ENCODE measurements at places on chromosomes 5 and 9.

- no peak for DNase-seq
Measured at GRCh38 chr9:108015690-108016089, 526.1 kb upstream of the KLF4 start.

DNA sequence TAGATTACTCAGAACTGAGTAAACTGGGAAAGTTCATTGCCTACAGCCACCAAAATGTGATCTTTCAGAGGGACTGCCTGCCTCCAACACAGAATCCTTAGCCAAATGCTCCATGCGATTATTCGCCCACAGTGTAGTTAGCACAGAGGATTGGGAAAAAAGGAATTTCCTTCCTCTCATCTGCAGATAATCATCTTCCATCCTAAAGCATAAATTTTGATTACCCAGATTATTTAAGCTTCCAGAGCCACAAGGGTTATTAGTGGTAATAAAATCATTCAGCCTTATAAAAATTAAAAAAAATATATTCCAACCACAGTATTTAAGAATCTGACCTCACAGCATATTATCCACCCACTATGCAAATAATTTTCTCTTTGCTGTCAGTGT is 285.3 kb upstream of the GRAMD2B start:
- DNase-seq: no peak

GRCh38 chr5:91499943-91500531 is 116.9 kb upstream of the ARRDC3 start:
- DNase-seq: peak; percentile 66

DNA sequence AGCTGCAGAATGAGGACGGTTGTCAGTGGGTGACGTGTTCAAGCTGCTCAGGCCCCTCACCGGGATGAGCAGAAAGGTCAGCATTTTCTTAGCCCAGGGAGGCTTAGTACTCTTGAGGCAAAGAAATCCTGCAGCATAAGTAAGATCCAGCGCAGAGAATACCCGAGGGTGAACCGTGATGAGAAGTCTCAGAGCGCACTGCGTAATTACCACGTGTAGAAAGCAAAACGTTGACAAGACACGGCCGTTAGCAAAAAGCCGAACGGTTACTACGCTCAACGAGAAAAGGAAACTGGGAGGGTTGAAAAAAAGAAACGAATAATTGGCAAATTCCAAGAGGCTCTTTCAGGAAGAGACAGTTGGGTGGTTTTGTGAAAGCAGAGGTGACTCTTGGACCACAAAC is 104.0 kb downstream of the COL23A1 start:
- DNase-seq: no peak

DNA sequence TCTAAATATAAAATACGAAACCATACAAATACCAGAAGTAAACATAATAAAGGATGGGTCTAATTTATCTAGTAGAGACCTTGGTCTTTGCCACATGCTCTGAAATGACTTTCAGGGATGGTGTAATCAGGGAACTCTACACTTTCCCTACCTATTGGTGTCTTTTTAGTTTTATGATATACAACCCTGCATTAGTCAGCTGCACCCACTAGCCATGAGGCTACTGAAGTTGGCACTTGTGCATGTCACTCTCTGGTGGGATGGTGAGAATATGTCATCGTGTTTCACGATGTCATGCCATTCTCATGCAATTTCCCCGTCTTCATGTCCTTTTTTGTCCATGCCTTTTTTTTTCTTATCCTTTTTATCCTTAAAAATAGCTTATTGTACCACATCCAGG is 234.9 kb upstream of the ACTBL2 start:
- DNase-seq: no peak

DNA sequence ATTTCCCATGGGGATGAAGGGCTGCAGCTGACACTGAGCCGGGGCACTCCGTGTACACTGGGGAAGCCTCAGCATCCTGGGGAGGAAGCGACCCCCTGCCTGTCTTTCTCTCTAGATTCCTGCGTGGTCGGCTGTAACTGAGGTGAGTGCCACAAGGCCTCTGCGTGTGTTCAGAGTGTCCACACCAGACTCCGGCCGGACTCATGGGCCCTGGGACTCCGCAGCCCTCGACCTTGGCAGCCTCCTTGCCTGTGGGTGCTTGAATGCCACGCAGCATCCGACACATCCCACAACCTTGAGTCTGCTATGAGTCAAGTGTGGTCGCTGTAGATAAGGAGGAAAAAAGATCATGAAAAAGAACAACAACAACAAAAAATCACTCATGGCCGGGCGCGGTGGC is 23.4 kb downstream of the PAEP start:
- no peak for DNase-seq

GRCh38 chr9:133263557-133263956 is 11.4 kb downstream of the ABO start:
- peak; percentile 70 for DNase-seq

GRCh38 chr5:15539951-15540350 is 40.0 kb downstream of the FBXL7 start:
- DNase-seq: no peak

DNA sequence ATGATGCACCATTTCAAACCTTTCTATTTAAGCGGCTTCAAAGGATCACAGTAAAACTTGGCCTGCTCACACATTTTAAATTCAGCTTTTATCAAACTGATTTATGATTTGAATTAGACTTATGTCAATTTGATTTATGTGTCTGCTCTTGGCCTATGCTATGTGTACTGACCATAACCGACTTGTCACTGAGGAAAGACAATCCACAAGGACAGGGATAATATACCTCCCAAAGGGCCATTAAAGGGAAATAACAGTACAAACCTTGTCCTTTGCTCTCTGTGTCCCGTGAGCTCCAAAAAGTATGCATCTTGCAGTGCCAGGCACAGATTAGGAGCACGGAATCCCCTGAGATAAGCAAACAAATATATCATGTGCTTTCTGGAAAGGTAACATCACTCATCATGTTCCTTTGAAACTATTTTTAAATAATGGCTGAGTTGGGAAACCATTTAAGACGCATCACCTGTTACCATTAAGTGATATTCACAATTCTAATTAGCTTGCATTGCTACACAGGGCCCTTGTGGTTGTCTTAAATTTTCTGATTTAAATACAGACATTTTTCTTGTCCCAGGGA is 31.9 kb upstream of the FTMT start:
- DNase-seq: no peak

DNA sequence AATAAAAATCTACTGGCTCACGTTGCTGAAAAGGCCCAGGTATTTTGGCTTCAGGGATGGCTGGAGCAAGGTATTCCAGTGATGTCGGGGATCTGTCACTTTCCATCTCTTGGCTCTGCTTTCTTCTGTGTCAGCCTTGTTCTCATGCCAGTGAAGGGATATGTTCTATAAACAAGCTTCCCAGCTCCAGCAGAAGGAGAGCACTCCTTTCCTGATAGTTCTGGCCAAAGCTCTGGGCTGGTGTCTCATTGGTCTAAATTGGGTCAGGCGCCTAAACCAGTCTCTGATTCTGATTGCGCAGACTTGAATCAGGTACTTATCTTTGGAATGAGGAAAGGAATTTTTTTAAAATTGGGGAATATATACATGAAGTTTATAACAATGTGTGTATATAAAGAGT is 5.1 kb downstream of the SNX30 start:
- DNase-seq: no peak

DNA sequence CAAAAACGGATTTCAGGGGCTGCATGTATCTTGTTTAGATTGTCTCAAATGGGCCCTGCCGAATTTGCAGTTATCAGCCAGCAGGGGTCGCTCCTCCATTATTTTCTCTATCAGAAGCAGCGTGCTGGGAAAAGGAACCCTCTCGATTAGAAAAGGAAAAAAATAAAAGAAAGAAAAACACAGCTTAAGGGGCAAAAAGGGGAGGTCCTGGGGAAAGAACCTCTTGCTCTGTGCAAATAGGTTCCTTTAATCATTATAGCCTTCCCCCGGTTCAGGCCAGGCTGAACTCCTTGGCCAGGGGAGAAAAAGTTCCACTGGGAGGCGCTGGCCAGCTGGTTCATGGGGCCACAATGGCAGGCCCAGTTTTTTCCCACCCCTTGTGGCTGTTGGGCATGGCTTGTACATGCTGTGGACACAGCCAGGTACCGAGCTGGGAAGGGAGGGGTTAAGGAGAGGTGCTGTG is 25.0 kb upstream of the CAPSL start:
- peak; percentile 47 for DNase-seq

GRCh38 chr9:96874947-96875460 is 20.7 kb upstream of the ZNF782 start:
- DNase-seq: peak; percentile 15

GRCh38 chr5:76622973-76623596 is at the start of gene F2RL2:
TSS of gene F2RL2 (minus strand) at chr5:76623403. CDS start at chr5:76623230, 173 bp downstream.
- peak; percentile 18 for DNase-seq

GRCh38 chr9:130940693-130941576 is 1.9 kb upstream of the FIBCD1 start:
- DNase-seq: peak; percentile 70

DNA sequence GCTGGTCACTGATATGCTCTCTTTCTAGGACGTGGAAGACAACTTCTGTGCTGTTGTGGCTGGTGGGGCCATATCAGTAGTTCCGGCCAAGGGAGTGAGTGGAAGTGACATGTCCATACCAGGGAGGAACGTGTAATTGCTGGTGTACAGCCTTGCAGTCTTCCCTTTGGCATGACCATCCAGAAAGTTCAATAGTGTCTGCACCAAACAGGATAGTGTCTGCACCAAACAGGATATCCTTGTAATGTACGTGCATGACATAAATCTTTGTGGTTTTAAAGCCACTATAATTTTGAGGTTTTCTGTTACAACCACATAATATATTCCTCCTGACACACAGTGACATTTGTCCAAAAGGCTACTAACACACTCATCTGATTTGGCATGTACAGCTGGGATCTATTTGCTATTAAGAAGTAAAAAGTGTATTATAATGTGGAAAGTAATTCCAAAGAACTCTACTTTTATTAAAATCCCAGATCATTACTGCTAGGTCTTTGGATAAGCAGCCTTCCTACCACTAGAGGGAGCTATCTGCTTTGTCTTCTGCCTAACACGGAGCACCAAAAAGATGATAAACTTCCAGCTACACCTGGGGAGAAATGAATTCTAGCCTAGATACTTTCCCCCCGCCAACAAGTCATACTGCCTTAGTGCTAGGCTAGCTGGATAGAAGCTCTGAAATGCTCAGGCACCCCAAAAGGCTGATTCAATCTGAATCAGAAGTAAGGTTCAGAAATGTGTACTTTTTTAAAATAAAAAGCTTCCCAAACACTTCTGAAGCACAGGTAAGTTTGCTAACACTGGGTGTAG is 52.7 kb downstream of the RNF145 start:
- peak; percentile 91 for DNase-seq

DNA sequence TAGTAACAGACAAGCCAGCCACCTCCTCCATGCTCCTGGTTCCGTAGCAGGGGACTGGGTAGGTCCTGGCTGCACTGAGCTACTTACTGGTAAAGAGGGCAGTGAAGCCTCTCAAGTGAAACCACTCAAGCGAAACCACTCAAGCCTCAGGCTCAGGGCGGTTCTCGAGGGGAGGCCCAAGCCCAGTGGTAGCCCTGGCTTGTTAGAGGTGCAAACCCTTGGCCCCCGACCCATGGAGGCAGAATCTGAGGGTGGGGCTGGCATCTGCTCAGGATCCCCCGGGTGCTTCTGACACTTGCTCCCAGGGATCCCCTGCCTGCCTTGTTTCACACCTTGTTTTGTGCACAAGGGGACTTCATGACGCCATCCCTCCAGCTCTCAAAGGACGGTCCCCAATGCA is 76.5 kb upstream of the OLFM1 start:
- DNase-seq: no peak

DNA sequence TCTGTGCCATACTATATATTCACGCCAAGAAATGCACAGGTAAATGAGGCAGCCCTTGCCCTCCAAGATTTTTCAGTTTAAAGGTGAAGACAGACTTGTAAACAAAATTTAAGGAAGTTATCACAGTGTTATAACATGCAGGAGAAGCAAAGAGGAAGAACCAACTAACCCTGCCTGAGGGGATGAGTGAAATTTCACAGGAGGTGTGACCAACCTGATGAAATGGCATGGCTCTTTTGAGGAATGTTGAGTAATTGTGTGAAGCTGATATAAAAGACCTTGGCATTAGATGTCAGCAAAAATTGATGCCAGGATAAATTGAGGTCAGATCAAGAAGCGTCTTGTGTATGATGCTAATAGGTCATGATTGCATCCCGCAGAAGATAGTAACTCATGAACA is 86.5 kb downstream of the HCN1 start:
- DNase-seq: no peak

DNA sequence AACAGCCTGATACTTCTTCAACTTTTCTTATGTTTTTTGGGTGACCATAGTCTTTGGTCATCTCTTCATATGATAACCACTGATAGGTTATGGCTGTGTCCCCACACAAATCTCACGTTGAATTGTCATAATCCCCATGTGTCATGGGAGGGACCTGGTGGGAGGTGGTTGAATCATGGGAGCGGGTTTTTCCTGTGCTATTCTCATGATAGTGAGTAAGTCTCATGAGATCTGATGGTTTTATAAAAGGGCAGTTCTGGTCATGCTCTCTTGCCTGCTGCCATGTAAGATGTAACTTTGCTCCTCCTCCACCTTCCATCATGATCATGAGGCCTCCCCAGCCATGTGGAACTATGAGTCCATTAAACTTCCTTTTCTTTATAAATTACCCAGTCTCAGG is 8.7 kb downstream of the RHOBTB3 start:
- no peak for DNase-seq

- DNase-seq: no peak
Measured at GRCh38 chr5:72372923-72373322, 52.8 kb downstream of the PTCD2 start.

- DNase-seq: peak; percentile 59
Measured at GRCh38 chr9:133737774-133738639, at the start of gene SARDH. TSS of gene SARDH (minus strand) at chr9:133738352. CDS start at chr9:133734173, 4,179 bp downstream.

GRCh38 chr5:61915646-61916045 is 390.4 kb upstream of the KIF2A start:
- DNase-seq: no peak

DNA sequence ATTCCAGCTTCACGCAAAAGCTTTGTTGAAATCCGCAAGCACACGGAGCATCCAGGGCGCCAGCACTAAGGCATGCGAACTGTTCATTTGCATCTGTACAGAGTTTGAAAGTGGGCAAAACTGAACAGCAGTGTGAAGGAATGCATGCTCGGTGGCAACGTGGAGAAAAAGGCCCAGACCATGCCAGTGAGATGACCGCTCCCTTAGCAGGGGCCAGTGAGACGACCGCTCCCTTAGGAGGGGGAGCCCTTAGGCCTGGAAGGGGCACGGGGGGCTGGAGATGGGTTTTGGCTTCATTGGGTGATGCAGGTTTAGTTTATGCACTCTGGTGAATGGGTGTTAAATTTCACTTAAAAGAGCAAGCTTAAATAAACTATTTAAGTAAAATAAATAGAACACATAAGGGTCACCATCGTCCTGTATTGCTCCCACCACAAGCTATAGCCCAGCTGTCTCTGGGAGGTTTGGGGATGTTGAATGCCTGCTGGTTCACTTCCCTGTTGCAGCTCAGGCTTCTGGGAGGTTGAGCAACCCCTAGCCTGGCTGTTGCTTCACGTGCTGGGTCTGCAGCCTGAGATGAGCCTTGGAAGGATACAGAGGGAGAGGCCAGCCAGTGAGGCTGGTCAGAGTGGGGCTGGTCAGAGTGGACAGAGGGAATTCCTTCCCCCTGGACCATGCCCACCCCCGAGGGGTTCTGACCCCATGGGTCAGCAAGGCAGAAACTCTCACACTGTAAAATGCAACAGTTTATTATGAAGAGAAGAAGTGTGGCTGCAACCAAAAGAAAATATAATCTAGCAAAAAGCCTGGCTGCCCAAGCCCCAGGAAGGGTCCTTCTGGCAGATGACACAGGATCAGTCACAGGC is 4.6 kb upstream of the FCN1 start:
- DNase-seq: peak; percentile 56

Data from hematopoietic multipotent progenitor cell treated with erythropoietin and hydrocortisone succinate and interleukin-3 and kit ligand, for 6 days (in vitro differentiated cells).